ENCODE measurements at places on chromosomes 5 and 9. TPM values are rescaled to one million over a fixed set of nuclear protein-coding genes. Genes with fewer than 3 reads are reported as not detected.

- no peaks in the 10 kb centered on the region for H3K4me1 ChIP-seq
- no peaks in the 10 kb centered on the region for H3K36me3 ChIP-seq
- no peaks in the 10 kb centered on the region for H3K27me3 ChIP-seq
- no peak overlapping the region for H3K27ac ChIP-seq
Observed at GRCh38 chr5:132971483-132972435, 8.3 kb upstream of the AFF4 start.

GRCh38 chr9:93205045-93205768, 21.3 kb downstream of the WNK2 start:
- H3K4me3 ChIP-seq, result no peak overlapping the region
- H3K27ac ChIP-seq, result peak overlapping the region; percentile 77
- peak; percentile 89 for DNase-seq
- no peaks in the 10 kb centered on the region for H3K36me3 ChIP-seq
- H3K27me3 ChIP-seq, result no peaks in the 10 kb centered on the region

DNA sequence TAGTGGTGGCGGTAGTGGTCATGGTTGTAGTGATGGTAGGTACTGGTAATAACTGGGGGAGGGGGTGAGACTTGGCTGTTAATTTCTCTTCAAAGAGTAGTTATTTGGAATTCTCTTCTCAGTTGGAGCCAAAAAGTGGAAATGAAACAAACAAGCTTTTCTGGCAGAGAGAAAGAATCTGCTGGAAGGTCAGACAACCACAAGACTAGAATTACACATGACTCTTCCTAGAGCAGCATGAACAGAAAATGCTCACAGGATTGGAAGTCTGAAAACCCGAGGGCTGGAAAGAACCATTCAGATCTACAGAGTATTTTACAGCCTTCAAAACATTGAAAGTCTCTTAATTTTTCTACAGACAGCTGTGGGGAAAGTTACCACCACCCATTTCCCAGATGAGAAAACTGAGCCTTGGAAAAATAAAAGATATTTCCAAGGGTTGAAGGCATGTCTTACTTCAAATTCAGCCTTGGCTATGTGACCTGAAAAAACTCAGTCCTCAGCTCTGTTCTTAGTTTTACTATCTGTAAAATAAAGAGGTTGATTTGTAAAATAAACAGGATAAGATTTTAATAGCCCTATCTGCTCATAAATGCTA, 42.9 kb upstream of the TRIM32 start:
- no peak for DNase-seq
- H3K36me3 ChIP-seq, result no peaks in the 10 kb centered on the region
- peaks cover 11% of the 10 kb centered on the region for H3K4me1 ChIP-seq
- no peak overlapping the region for H3K4me3 ChIP-seq
- no peak overlapping the region for H3K27ac ChIP-seq

- DNase-seq, result no peak
- no peak overlapping the region for H3K27ac ChIP-seq
- H3K4me1 ChIP-seq, result no peaks in the 10 kb centered on the region
Observed at GRCh38 chr5:31186672-31187267, 6.7 kb upstream of the CDH6 start.

DNA sequence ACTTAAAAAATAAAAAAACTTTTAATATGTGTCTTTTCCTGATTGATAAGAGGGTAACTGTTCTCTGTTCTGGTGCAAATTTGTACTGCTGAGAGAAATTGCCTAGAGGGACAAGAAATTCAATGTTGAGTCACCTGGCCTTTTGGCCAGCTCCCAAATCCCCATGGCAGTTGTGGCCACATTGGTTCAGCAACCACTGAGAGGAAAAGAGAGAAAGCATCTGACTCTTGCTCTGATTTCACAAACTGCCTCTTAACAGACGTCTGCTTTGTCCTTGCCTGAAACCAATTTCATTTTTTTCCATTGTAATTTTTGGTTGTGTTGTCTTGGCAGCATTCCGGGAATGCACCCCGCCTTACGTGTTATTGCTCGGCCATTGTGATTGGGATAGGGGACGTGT, 42.4 kb downstream of the NTRK2 start:
- H3K27me3 ChIP-seq, result no peaks in the 10 kb centered on the region
- DNase-seq, result no peak
- H3K36me3 ChIP-seq, result no peaks in the 10 kb centered on the region
- H3K4me3 ChIP-seq, result no peak overlapping the region
- H3K27ac ChIP-seq, result no peak overlapping the region
- no peaks in the 10 kb centered on the region for H3K4me1 ChIP-seq

DNA sequence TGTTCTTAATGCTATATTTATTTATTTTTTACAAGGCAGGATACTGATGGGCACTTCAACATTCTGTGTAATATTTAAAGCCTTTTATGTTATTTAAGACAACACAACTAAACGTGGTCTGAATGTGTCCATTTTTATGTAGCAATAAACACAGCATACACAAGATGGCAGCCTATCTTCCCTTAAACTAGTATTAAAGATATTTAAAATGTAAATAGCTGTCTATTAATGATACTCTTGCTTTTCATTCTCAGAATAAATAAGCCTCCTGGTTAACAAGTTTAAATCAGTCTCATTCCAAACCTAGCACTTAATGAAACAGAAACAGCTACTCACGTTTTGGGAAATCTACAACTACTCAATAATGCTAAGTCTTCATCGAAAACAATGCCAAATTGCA, 315.7 kb downstream of the MCTP1 start:
- no peaks in the 10 kb centered on the region for H3K4me1 ChIP-seq
- H3K27ac ChIP-seq, result no peak overlapping the region
- DNase-seq, result no peak
- no peak overlapping the region for H3K4me3 ChIP-seq
- H3K27me3 ChIP-seq, result no peaks in the 10 kb centered on the region

The LECT2 gene
- total RNA-seq, result not detected

The IRX2 gene
- not detected for total RNA-seq

Data from sigmoid colon (tissue), 7 donors.